ENCODE measurements at places on chromosomes 4 and X.

GRCh38 chrX:119004920-119005524 lies 30.6 kb downstream of the LONRF3 start:
- DNase-seq = peak; percentile 51

GRCh38 chr4:38654273-38654672 lies 9.7 kb upstream of the KLF3 start:
- peak; percentile 60 for DNase-seq

DNA sequence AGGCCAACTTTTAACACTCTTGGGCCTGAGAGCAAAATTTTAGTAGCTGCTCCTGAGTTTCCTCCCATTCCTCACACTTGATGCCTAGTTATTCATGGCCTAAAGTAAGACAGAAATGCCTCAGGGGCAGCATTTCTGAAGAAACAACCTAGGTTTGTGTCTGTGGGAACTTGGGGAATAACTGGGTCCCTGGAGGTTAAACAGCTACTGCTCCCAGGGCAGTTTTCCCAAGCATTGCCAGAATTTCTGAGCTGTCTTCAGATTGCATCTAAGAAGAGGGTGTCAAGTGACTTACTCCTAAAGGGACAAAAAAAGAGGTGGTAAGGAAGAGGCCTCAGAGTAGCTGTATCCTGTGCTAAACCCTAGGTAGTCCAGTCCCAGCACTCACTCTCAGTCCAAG lies 130.8 kb upstream of the ACSL4 start:
- no peak for DNase-seq

- DNase-seq = no peak
Measured at GRCh38 chr4:145451895-145452294, 29.8 kb upstream of the SMAD1 start.
